ENCODE measurements at places on chromosomes 4 and X.
A peak's percentile ranks its signal among the peaks of the same experiment; 100 is the strongest.

GRCh38 chr4:36054694-36055422 lies 189.5 kb downstream of the ARAP2 start:
- DNase-seq = no peak

DNA sequence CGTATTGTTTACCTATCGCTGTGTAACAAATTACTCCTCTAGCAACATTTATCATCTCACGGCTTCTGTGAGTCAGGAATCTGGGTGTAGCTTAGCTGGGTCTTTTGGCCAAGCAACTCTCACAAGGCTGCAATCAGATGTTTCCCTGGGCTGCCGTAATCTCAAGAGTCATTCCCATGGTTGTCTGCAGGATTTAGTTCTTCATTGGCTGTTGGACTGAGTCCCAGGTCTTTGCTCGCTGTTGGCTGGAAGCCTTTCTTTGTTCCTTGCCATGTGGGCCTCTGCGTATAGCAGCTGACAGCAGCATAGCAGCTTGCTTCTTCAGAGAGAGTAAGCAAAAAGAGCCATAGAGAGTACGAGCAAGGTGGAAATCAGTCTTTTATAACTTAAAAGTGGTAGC lies 16.8 kb downstream of the POLR2B start:
- DNase-seq = no peak

GRCh38 chr4:33837043-33837838 lies 2407.1 kb downstream of the ARAP2 start:
- DNase-seq = no peak

GRCh38 chr4:159062381-159062780 lies 40.5 kb upstream of the RAPGEF2 start:
- no peak for DNase-seq

- peak; percentile 35 for DNase-seq
Observed at GRCh38 chr4:61201561-61201960, 1.4 kb downstream of the ADGRL3 start.

DNA sequence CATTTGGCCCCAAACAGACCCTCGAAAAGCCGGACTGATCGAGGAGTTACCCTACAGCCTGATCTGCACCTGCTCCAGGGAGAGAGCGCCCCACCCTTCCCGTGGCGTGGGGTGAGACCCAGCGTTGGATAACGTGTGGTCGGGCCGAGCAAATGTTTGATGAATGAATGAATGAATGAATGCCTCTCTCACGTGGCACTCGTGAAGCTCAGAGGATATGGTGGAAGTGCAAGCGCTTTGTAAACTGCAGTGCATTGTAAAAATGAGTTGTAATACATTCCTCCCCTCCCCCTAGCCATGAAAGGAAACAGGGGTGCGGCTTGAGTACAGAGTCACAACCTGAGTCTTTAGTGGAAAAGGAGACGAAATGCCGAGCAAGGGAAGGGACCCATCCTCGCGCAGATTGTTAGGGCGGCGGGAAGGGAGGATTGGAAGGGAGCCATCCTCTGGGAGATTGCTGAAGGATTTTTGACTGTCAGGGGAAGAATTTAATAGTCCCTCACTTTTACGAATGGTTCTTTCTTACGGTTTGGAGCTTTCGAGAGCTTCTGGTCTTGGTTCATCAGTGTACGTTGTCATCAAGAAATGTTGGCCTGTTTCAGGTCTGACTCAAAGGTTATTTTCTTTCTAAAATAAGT lies 772 bp upstream of the FBXW7 start:
- DNase-seq = no peak

DNA sequence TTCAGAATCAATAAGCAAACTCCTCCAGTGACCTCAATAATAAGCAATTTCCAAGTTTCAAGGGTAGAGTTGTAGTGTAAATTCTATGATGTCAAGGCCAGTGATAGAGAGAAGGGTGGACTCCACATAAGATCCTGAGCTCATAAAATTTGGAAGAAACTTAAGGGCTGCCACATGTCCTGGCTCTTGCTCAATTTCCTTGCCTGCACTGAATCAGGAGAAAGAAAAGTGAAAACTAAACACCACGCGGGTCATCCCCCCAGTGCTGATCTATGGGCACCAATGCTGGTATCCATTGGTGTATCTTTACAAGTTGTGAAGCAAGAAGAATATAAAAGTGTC lies 392.0 kb upstream of the INTU start:
- no peak for DNase-seq

DNA sequence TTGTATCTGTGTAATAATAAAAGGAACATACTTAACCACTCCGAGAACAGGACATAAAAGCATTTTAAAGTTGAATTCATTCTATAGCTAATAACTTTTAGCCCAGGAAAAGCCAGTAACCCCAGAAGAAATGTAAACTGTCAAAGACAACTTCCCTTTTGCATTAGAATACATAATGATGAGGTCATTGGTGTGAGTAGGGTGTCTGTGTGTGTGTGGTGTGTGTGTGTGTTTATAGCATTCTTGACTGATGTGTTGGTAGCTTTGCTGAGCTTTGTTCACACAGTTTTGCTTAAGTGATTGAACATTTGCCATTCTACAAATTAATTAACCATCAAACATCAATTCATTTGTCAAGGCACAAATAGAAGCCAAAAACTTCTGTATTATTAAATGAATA lies 559.6 kb downstream of the ARAP2 start:
- DNase-seq = no peak

DNA sequence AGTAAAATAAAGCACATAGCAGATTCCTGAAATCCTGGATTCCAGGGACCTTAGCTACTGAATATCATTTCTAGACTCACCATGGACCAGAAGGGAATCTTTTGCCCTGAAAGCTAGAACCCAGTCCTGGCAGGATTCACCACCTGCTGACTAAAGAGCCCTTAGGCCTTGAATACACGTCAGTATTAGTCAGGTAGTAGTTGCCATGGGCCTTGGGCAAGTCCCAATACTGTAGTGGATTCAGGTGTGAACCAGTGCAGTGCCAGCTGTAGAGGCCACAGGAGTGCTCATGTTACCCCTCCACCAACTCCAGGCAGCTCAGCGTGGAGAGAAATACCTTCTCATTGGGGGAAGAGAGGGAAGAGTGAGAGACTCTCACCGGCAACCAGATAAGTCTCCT lies 64.1 kb upstream of the UBQLN2 start:
- DNase-seq = no peak

GRCh38 chr4:181372014-181372413 lies 871.2 kb upstream of the TENM3 start:
- DNase-seq = no peak

DNA sequence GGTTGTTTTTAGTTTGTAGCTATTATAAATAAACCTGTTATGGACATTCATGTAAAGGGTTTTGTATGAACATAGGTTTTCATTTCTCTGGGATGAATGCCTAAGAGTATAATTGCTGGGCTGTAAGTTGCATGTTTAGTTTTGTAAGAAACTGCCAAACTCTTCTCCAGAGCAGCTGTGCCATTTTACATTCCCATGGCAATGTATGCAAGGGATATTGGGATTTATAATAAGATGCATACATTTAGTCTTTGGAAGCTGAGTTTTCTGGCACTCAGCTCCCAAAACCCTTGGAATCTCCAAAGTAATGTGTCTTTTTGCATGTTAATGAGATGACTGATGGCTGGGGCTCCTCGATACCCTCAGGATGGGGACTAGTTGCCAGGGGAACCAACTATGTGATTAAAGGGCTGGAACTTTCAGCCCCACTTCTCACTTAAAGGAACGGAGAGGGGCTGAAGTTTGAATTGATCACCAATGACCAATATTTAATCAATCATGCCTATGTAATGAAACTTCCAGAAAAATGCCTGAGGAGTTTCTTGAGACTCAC lies 44.0 kb downstream of the SERTM2 start:
- DNase-seq = no peak

DNA sequence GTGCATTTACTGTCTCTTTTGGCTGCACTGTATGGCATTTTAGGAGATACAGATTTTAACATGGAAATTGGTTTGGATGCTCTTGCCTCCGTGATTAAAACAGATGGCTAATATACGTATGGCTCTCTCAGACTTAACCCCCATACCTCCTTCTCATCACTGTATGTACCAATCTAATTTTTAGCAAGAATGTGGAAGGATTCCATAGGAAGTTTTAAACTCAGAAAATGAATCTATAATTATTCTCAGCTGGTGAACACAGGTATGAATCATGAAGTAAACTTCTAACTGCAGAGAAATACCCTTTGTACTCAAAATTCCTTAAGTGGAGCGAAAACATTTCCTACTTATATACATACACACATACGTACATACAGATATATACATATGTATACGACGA lies 210.5 kb upstream of the NEIL3 start:
- DNase-seq = no peak

GRCh38 chr4:61877266-61877665 lies 677.1 kb downstream of the ADGRL3 start:
- DNase-seq = no peak

- no peak for DNase-seq
Observed at GRCh38 chr4:153927451-153927850, 138.6 kb upstream of the SFRP2 start.

DNA sequence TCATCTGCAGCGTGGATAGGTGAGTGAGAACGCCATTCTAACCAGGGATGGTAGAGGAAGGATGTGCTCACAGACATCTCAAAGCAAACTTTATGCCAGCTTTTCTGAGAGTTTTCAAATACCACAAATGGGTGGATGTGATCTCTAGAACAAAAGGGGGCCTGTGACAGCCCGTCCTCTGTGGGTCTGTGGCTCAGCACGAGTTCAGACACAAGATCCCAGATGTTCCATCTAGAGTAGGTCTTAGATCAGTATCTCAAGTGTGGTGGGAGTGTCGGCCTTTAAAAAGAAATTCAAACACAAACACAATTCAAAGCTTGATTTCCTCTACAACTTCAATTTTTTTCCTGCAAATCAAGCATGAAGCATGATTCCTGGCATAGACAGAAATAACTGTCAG lies 22.8 kb downstream of the QDPR start:
- peak; percentile 44 for DNase-seq

GRCh38 chr4:16027114-16027513 lies 56.7 kb downstream of the PROM1 start:
- DNase-seq = no peak

DNA sequence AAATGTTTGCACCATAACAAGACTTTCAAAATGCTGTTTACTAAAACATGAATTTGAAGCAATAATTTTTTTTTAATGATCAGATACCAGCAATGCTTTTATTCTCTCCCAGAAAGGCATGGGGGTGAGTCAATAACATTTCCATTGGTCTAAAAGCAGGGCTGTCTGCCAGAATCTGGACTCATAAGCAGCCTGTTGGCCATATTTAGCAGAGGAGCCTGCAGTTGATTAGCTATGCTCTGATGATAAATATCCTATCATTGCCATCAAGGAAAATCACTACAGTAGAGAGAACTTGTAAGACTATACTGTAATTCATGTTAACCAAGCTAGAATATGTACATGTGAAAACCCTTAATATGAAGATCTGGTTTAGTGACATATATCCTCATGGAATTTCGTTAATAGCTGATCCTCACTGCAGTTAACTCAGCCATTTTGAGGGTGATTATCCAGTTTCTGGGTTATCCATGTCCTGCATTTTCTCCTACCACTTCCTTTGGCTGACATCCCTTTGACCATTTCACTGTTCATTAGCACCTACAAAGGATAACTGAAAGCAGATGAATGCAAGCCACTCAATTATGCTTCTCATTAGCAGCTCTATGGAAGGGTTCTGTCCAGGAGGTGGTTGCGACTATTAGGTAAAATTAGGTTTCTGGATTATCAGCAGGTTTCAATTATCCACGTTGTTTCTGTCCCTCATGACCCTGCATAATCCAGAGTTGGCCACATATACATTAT lies 72.9 kb upstream of the DIAPH2 start:
- DNase-seq = peak; percentile 2

DNA sequence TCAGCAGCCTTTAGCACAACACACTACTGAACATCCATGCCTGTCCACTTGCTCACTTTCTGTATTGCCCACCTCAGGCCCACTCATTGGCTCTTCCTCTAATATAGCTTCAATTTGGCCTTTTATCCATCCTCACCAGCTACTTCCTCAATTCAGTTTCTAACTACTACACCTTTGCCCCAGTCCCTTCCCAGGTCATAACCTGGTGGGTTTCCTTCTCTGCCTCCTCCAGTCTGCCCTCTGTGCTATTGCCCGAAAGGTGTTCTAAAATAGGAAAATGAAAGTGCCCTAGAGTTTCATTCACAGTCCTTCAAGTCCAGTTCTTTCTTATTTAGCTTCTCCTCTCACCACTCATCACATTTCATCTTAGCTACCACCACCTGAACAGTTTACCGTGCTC lies 23.1 kb downstream of the MOSPD2 start:
- DNase-seq = no peak

- no peak for DNase-seq
Observed at GRCh38 chr4:41572516-41572915, 34.6 kb downstream of the LIMCH1 start.

DNA sequence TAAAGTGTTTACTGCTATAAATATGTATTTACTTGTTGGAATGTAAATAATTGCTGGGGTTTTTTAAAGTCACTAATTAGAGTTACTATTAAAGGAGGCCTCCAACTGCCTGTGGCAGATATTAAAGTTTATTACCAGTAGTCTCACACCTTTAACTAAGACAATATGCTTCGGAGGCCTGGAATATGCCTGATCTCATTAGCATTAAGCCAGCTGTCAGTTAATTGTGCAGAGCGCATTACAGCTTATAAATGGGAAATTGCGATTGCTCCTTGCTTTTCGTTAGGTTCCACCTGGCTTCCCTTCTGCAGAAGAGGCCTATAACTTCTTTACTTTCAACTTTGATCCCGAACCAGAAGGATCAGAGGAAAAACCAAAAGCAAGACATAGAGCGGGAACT lies 41.3 kb downstream of the CC2D2A start:
- DNase-seq = no peak

GRCh38 chrX:107736781-107737531 lies 38.6 kb downstream of the TSC22D3 start:
- no peak for DNase-seq

- no peak for DNase-seq
Observed at GRCh38 chr4:126702747-126703146, 930.0 kb upstream of the INTU start.

DNA sequence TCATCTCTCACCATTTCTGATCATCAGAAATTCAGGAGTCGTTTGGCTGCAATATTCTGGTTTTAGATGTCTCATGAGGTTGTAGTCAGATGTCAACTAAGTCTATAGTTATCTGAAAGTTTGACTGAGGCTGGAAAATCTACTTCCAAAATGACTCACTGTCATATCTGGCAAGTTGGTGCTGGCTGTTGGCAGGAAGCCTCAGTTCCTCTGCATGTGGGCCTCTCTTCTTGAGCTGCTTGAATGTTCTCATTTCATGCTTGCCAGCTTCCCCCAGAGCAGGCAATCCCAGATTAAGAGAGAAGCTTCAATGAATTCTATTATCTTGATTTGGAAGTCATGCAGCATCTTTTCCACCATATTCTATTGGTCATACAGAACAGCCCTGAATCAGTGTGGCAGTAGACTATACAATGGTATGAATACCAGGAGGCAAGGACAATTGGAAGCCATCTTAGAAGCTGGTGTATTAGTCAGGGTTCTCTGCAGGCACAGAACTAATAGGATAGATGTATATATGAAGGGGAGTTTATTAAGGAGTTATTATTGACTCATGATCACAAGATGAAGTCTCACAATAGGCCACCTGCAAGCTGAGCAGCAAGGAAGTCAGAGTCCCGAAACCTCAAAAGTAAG lies 46.8 kb upstream of the ELF2 start:
- no peak for DNase-seq

GRCh38 chr4:129384974-129385373 lies 289.0 kb downstream of the C4orf33 start:
- no peak for DNase-seq

GRCh38 chrX:11380187-11380844 lies 87.1 kb downstream of the AMELX start:
- no peak for DNase-seq

- peak; percentile 32 for DNase-seq
Observed at GRCh38 chrX:39645178-39645895, 452.4 kb downstream of the BCOR start.
